Dermis microvascular lymphatic vessel endothelial cell (primary cell): ENCODE measurements at places on chromosomes 1 and 21. TPM values are rescaled to one million over a fixed set of nuclear protein-coding genes. Genes with fewer than 3 reads are reported as not detected.

DNA sequence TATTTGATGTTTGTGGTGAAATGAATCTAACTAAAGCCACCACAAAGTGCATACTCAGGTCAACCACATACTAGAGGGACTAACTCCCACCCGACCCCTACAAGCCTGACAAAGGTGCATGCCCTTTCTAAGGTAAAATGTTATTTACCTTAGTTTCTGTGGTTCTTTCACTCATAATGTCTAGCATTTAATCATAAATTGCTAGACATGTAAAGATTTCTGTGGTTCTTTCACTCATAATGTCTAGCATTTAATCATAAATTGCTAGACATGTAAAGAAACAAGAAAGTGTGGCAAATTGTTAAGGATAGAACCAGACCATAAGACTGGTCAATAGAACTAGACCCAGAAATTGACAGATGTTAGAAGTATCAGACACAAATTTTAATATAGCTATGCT lies 193.0 kb upstream of the PBX1 start:
- no peak for DNase-seq

- DNase-seq, result no peak
Observed at GRCh38 chr1:246651012-246651695, 73.1 kb upstream of the SCCPDH start.

- no peak for DNase-seq
Observed at GRCh38 chr1:109535481-109535880, 4.2 kb upstream of the GPR61 start.

Gene TFF3
- total RNA-seq, result 204 and 290 TPM in 2 replicates

DNA sequence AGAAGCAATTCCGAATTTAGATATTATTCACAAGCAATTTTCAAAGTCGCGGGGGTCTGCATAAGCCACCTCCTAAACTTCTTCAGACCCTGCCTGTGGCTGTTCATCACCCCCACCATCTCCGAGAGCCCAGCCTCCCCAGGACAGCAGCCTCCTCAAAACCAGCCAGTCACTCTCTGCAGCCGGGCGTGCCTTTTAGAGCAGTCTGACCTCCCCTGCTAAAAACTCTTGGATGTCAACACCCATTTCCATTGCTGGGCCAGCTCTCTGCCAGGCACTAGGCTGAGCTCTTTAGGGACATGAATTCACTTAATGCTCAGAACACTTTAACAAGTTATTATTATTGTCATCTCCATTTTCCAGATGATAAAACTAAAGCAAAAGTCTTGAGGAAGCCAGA lies 11.7 kb downstream of the ADPRS start:
- DNase-seq, result no peak
